ENCODE measurements at places on chromosomes 4 and X.

GRCh38 chrX:154057791-154058190 lies 38.1 kb upstream of the IRAK1 start:
- DNase-seq = no peak

- DNase-seq = no peak
Measured at GRCh38 chrX:15349046-15349445, 13.7 kb upstream of the PIGA start.

- DNase-seq = no peak
Measured at GRCh38 chr4:150590631-150591030, 8.7 kb downstream of the MAB21L2 start.

DNA sequence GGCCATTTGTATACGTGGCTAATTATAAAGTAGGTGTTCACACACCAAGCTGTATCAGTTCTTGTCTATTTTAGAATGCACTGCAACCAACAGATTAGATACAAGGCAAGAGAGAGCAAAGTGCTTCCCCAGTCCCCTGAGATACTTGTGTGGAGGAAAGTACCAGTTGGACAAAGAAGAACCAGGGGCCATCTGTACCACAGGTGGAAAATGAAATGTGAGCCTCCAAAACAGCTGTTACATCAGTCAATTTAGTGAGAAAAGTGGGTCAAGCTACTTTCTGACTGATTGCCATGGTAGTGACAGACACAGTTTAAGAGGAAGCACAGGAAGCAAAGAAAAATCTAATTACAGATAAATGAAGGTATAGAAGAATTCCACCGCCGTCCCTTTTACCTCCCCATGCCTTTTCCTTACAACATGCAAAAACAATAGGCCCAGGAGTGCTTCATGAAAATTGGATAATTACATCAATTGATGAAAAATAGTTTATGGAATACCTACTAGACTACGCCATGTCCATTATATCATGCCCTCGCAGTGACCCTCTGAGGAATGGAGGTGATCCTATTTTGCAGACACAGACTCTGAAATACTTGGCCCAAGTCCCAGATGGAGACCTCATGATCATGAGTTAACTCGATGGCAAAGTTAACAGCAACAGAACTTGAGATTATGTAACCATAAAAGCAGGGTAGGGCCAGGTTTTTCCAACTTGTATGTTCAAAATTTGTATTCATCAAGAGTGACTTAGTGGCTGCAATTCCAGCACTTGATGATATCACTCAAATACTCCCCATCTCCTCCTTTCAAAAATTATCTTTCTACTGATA lies 15.8 kb downstream of the SMPX start:
- DNase-seq = no peak

DNA sequence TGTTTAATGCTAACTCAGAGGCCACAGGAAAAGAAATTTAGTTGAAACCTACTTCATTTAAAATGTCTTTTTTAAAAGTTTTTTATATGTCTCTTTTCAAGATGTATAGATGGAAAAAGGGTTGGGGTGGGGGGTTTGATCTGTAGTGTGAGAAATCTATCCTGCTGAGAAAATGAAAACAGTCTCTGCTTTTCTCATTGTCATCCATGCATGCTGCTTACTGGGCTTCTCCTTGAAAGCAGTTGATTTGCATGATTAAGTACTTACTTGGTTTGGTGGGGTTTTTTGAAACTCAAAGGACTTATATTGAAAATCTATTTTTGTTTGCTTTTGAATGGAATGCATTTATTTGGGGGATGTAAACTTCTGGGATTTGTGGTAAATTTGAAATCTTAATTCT lies 313.6 kb upstream of the DKK2 start:
- no peak for DNase-seq

DNA sequence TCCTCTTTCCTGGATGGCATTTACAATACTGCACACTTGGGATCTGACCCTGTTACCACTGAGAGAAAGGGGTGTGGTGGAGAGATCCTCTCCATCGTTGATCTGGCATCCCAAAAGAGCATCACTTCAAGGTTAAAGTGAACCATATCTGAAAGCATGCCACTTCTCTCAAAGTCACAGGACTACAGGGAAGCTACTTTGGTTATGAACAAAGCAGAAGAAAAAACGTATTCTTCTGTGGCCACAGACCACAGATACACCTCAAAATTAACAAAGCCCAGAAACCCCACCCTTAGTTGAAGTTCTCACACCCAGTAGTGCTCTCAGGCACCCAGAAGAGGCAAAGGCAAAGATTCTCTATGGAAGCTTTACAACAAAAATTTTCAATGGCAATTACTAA lies 108.3 kb downstream of the JADE1 start:
- DNase-seq = no peak

DNA sequence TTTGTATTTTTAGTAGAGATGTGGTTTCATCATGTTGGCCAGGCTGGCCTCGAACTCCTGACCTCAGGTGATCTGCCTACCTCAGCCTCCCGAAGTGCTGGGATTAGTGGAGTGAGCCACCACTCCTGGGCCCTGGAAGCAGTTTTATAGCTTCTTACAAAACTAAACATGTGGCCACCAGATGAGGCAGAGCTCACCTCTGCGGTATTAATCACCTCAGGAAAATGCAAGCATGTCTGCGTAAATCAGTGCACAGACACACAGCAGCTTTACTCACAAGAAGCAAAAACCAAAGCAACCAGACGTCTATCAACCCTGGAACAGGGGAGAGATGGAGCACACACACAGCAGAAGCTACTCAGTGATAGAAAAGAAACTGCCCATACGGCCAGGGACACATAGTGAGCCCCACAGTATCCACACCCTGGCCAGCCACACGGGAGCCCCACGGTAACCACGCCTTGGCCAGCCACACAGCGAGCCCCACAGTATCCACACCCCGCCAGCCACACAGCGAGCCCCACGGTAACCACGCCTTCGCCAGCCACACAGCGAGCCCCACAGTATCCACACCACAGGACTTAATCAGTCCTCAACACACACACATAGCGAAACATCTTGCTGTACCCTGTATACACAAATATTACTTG lies 30.2 kb downstream of the PPP2R3B start:
- no peak for DNase-seq

GRCh38 chr4:17664755-17665154 lies 50.3 kb downstream of the MED28 start:
- no peak for DNase-seq

DNA sequence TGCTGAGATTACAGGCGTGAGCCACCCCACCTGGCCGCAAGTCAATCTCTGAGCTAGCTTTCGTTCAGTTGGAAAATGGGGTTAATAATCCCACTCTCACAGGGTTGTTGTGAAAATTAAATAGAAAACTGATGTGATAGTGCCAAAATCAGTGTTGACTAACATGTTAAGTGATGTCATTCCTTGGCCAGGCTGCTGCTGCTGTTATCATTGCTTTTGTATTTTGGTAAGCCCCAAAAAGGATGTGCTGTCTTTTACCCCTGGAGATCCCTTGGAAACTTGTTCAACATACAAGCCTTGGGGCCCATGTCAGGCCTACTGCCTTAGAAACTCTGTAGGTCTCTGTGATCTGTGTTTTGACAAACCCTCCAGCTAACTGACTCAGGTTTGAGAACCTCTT lies 106.3 kb downstream of the AFF1 start:
- no peak for DNase-seq

DNA sequence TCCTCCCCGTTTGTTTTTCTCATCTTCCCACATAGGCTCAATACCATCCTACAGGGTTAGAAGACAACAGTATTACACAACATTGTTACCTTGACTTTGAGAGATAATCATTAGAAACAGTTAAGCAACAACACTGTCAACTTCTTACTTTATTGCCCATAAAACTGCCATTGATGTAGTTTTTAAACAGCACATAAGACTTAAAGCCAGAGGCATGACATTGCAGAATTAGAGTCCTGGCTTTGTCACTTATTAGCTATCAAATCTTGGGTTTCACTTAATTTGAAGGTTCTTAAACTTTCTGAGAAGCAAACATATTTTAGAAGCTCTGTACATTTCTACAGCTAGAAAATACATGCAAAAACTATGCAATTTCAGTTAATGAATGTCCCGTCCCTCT lies 41.8 kb downstream of the EIF4E start:
- DNase-seq = no peak

- DNase-seq = no peak
Measured at GRCh38 chrX:155966876-155967275, 30.6 kb upstream of the IL9R start.

DNA sequence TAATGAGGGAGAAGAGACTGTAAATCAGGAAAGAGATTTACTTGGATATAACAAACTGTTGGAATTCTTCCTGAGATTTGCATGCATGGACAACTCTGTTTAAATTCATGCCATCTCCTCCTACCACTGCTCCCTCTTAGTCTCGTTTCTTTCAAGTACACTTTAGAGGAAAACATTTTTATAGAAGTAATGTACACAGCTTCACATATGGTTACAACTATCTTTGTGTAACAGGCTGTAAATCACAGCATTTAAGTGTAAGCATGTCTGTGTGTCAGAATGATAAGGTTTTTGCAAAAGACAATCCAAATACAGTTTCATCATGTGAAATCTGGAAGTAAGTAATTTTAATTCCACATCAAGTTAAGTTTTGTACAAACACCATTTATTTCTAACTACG lies 21.5 kb upstream of the ENPEP start:
- no peak for DNase-seq

DNA sequence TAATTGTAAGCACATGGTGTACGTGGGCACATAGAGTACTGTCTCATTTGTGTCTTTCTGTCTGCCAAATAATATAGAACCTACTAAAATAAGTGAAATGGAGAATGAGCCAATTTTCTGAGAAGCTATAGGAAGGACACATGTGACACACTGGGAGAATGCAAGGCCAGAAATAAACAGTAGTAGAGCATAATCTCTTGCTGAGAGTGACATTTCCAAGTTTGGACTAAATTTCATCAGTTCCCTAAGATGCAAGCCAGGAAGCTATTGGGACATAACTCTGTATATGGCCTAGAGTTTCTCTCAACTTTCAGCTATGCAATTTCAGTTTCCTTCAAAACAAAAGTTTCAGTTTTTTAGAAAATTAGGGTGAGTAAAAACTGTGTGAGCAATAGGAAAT lies 638.7 kb downstream of the PCDH18 start:
- no peak for DNase-seq

DNA sequence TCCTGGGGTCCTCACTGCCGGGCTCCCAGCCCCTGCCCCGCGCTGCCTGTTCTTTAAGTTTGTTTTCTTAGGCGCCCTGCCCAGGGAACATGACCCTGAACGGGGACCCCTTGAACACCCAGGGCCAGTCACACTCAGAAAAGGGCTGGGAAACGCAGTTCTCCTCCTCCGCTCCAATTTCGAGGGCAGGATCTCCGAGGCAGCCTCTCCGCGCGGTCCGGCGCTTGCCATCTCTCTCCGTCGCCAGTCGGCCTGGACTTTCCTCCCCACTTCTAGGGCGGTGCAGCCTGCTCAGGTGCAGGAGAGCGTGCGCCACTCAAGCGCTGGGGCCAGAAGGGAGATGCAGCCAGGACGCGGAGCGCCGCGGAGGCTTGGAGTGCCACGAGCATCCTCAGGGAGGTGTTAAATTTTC lies 9.9 kb downstream of the PRDM8 start:
- DNase-seq = no peak

- DNase-seq = no peak
Measured at GRCh38 chr4:27217261-27217769, 356.7 kb downstream of the STIM2 start.

DNA sequence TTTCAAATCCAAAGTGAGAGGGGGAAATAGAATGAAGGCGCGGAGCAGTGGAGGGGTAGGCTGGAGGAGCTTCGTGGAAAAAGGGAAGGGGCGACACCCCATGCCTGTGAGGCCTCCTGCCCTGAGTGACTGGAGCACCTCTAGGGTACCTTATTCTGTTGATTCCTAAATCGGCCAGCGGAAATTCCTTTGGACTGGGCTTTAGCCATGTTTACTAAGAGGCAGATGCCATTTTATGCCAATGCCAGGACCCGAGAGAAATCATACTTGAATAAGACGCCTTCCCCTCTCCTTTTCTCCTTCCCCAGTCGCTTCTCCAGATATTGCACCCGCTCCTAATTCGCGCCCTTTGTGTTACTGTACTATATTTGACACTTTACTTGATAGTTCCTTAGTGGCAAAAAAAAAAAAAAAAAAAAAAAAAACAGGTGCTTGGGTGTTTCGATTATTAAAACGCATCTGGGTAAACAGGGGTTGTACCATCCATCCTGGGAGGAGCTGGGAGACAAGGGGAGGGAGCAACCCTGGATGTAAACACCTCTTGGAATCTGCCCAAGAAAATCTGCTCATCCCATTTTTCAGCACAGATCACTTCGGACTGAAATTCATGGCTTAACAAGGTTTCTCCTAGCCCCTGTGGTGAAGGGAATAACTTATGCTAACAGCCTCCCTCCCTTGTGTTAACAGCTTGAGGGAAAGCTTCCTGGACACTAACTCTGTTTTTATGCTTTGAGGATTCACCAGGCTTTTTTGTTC lies 1.5 kb downstream of the BMP3 start:
- DNase-seq = no peak

DNA sequence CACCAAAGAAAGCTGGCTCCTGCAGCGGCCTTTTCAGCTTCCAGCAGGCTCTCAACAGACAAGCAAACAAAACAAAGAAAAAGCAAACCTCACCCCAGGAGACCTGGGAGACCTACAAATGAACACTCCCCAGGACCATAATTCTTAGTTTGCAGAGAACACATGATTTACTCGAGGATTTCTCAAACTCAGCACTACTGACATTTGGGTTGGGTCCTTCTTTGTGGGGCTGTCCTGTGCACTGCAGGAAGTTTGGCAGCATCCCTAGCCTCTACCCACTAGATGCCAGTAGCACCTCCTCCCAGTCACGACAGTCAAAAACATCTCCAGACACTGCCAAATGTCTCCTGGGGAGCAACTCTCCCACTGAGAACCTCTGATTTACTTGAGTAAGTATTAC lies 21.9 kb downstream of the APOO start:
- DNase-seq = no peak

GRCh38 chrX:151398346-151398745 lies 1.3 kb downstream of the VMA21 start:
- DNase-seq = no peak

GRCh38 chr4:175807547-175807946 lies 4.5 kb downstream of the GPM6A start:
- DNase-seq = no peak

GRCh38 chrX:53918702-53919101 lies 125.6 kb downstream of the PHF8 start:
- no peak for DNase-seq

GRCh38 chr4:186876961-186877626 lies 153.4 kb upstream of the FAT1 start:
- DNase-seq = no peak

Measured in stimulated activated CD8-positive, alpha-beta memory T cell treated with anti-CD3 and anti-CD28 coated beads, Interleukin-4, amount 100 ng/mL, for 4 hours (primary cell).